ENCODE measurements at places on chromosomes 5 and 9. TPM values are rescaled to one million over a fixed set of nuclear protein-coding genes. Genes with fewer than 3 reads are reported as not detected.

DNA sequence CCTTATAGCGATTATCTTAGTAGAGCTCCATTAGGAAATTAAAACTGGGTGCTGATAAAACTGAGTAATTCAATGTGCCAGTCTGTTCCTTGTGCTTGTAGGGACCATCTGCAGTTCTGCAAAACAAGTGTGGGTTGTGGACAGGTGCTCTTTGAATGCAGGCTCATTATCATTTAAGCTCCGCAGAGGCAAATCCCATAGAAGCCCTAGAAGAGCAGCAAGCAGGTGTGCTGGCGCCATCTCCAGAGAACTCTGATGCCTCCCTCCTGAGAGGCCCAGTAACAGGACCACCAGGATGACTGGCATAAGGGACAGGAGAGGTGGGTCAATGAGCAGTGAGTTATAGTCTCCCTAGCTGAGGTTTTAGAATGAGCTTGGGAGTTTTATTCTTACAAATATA, 1342.4 kb upstream of the DMAC1 start:
- H3K4me3 ChIP-seq, result no peak overlapping the region
- no peak overlapping the region for H3K27ac ChIP-seq
- no peaks in the 10 kb centered on the region for H3K4me1 ChIP-seq
- H3K27me3 ChIP-seq, result no peaks in the 10 kb centered on the region
- no peaks in the 10 kb centered on the region for H3K36me3 ChIP-seq

DNA sequence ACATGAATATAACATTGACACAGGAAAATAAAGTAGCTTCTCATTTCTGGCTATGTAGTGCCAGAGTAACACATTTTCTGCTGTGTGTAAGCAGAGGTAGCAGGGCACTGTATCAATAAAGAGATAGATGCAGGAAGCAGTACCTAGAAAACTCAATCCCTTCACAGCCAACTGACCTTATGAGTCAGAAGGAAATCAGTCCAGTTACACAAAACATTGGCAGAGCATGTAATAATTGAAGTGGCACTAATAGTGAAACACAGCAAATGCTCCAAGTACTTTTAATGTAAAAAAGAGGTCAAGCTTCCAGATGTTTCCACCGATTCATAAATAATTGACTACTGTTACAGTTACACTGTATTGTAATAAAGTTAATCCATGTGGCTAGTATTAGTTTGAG, 706.6 kb downstream of the EFNA5 start:
- no peak for DNase-seq
- no peak overlapping the region for H3K4me3 ChIP-seq
- no peaks in the 10 kb centered on the region for H3K27me3 ChIP-seq
- no peaks in the 10 kb centered on the region for H3K36me3 ChIP-seq
- H3K27ac ChIP-seq, result no peak overlapping the region
- H3K4me1 ChIP-seq, result peaks cover 2% of the 10 kb centered on the region

DNA sequence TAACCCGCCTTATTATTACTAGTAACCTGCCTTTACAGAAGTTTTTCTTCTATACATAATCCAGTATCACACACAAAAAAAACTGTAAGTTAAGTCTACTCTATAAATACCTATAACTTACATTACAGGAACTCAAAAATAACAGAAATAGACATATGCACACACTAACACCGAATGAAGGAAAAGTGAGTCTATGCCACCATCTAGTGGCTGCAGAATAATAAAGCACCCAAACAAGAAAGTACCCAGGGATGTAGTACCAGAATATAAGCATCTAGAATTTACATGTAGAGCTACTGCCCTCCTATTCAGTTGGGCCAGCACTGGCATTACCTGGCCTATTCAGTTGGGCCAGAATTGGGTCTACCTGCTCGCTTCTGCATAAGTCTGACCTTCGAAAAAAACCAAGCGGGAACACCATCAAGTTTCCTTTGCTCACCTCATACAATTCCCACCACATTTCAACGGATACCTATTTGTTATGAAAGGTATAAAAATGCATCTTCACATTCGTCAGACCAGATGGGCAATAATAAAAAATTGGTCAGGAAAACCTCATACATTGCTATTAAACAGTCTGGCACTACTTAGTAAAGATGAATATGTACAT, 4.0 kb upstream of the NIPSNAP3A start:
- no peak overlapping the region for H3K4me3 ChIP-seq
- DNase-seq, result no peak
- H3K4me1 ChIP-seq, result peaks cover 33% of the 10 kb centered on the region
- no peaks in the 10 kb centered on the region for H3K36me3 ChIP-seq

DNA sequence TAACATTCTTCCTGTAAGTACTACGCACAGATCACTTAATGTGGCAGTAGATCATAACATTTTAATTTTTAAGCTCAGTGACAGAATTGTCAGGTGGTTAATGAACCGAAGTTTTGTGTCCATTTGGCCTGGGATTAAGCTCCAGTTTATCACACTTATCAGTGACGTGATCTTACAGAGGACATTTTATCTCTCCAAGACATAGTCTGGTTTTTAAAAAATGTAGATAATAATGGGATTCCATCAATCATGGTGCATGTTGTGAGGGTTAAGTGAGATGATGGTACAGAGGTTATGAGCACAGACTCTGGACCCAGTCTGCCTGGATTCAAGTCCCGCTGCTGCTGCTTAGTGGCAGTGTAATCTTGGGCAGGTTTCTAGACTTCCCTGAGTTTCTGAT, 66.0 kb upstream of the ZFAND5 start:
- H3K36me3 ChIP-seq, result no peaks in the 10 kb centered on the region
- H3K4me3 ChIP-seq, result no peak overlapping the region

DNA sequence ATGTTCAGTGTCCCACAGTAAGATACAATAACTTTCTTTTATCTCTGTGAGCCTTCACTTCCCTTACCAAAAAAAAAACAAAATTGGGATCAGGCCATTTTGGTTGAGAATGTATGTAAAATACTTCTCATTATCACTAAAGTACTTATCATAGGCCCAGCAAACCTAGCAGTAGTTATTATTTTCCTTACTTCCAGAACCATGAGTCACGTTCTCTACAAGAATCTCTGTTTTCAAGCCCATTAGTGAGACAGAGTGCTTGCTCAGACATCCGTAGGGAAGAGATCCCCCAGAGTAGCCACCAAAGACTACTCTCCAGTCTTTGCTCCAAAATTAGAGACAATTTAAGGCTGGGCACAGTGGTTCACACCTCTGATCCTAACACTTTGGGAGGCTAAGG, 103.9 kb upstream of the NR5A1 start:
- peaks cover 4% of the 10 kb centered on the region for H3K36me3 ChIP-seq
- H3K27me3 ChIP-seq, result no peaks in the 10 kb centered on the region
- peaks cover 23% of the 10 kb centered on the region for H3K4me1 ChIP-seq
- H3K4me3 ChIP-seq, result no peak overlapping the region
- H3K27ac ChIP-seq, result no peak overlapping the region

PCDHGA5 gene
- total RNA-seq, result 0.71 TPM

Data from progenitor cell of endocrine pancreas (in vitro differentiated cells).